Left renal pelvis (tissue), 4 donors: ENCODE measurements at places on chromosomes 12 and 14.

DNA sequence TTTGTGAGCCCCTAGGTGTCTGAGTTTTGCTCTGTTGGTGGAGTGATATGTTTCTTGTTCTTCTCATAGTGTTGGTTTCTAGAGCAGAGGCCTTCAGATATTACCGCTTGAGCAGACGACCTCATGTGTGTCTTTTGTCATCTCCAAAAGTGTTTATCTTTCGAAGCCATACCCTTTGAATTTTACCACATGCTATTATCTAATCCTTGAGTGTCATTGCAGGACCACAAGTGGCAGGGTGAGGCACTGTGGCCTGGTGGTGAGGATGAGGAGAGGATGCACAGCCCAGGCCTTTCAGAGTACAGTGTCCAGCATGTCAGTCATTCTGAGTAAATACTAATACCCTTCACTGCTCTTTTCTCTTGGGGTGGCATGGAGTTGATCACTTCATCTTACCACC, 57.2 kb upstream of the CISTR start:
- DNase-seq, result no peak

GRCh38 chr12:9240776-9241175, 32.6 kb upstream of the PZP start:
- no peak for DNase-seq

DNA sequence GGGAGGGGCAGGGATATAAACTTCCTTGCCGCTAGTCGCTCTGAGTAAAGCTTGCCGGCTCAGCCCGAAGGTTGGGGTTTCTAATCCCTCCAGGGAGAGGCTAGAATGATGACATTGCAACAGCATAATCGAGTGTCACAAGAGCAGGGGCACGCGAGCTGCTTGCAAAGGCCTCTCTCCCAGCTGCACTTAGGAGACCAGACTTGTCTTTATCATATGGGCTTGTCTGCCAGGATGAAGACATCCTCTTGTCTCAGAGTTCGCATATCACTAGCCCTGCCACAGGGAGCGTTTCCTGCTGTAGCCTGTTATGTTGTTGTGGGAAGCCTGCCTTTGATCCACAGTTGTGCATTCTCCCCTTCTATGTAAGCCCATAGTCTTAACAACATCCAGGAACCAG, 180.0 kb downstream of the ESR2 start:
- no peak for DNase-seq

GRCh38 chr14:24838945-24839616, 205.1 kb upstream of the GZMB start:
- no peak for DNase-seq
